ENCODE measurements at places on chromosomes 16 and 17.

DNA sequence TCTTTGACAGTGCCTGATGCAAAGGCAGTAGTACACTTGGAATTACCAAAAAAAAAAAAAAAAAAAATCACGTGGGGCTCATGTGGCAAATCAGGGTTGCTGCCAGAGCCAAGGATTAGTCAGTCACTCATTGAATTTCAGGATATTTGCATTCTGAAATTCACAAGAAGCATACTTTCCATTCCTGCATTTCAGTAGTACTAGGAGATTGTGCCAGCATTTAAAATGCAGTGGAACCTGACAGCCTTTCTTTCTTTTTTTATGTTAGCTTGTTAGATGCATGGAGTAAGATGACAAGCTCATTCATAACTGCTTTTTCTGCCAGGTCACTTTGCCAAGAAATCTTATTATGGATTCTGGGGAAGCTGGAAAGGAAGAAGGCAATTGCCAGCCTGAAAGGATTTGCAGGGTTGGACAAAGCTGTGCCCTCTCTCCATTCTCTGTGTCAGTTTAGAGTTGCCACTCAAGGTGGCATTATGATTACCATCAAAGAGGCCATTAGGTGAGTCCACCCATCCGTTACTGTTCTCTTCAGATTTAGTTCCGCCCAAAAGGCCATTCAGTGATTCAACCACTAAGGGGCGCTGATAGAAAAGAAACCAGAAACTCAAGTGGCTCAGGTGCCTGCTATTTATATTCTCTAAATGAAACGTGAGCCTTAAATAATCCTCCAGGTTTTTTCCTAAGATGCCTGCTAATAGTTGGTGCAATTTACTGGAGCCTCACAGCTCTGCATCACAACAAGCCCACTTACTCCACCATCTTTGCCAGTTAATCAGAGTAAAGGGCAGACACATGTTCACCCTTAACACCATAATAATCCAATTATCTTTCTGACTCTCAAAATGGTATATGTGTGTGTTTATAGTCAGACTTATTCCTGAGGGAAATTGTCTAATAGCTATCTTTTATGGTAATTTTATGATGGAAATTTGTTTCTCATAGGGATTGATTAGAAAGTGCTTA is 59.0 kb downstream of the TANGO6 start:
- no peak for DNase-seq

GRCh38 chr16:54365990-54366634 is 79.5 kb upstream of the IRX3 start:
- DNase-seq: no peak

DNA sequence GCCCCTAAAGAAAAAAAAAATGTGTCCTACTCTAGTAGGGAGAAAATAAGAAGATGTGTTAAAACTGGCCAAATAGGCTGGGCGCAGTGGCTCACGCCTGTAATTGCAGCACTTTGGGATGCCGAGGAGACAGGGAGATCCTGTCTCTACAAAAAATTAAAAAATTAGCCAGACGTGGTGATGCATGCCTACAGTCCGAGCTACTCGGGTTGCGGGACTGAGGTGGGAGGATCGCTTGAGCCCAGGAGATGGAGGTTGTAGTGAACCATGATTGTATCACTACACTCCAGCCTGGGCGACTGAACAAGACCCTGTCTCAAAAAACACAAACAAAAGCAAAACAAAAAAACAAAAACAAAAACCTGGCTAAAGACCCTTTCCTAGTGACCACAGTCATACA is 15.9 kb downstream of the ZFHX3 start:
- no peak for DNase-seq

GRCh38 chr16:69858191-69859104 is 92.7 kb upstream of the CLEC18A start:
- no peak for DNase-seq

DNA sequence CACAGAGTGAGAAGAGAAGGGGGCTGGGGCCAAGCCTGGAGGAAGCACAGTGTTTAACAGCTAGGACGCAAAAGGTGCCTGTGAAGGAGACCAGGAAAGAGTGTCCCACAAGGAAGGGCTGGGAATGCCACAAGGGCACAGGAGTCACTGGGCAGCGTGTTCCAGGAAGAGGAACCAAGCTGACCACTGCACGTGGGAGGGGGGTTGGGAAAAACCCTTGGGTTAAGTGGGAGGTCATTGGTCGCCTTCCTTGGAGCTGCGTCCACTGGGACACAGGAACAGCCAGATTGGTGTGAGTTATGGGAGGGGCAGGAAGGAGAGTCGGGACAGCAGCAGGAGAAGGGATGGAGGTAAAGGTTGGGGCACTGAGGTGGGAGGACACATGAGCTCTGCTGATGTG is 12.9 kb downstream of the TTYH2 start:
- DNase-seq: no peak

DNA sequence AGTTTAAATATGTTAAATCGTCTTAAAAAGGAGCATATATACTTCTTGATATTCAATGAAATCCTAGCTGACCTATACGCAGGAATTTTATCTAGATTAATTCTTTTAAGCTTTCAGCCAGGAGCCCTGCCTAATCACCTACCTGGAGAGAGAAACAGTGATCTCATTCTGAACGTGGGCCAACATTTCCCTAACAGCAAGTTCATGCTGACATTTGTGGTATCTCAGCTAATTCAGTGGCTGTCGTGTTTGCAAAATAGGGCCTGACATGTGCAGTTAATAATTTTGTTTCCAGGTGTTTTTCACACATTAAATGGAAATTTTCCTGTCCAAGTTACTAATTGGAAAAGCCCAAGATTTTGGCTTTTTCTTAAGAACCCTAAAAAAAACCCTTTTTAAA is 17.4 kb downstream of the KRT24 start:
- DNase-seq: no peak

- no peak for DNase-seq
Measured at GRCh38 chr16:61871837-61872777, 164.1 kb downstream of the CDH8 start.

DNA sequence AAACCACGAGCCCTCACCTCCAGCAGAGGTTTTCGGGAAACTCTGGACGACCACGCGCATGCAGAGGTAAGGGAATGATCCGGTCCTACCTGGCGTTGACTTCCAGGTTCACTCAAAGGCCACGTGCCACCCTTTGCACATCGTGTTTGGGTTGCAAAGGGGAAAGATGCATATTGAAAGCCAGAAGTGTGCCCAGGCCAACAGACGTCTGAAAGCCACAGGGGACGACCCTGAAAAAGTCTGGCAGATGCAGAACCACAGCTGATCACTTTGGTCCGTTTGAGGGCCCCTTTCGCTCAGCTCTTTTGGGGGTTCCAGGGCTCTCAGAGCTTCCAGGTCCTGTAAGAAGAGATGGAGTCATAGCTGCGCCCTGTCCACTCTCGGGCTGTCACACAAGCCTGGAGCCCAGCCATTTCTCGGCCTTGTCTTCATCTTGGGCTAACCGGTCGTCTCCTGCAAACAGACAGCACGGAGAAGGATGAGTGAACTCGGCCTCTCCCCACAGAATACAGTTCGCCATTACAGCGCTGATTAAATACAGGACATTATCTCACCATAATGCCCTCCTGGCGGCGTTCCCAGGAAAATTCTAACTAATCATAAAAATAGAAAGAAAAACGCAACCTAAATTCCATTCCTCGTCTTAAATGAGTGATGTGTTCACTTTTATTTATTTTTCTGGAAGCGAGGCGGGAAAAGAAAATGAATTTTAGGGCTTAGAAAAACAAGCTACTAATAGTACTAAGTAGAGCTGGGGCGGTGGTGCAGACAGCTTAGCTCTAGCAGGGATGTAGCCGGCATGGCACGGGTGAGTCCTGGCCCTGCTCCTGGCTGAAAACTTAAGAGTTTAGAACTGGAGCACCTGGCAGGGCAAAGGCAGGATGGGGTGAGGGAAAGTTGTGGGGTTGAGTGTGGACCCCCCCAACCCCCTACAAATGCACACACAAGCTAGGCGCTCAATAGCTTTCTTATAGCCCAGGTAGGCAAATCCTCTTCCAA is 45.5 kb upstream of the ZFHX3 start:
- DNase-seq: no peak

- peak; percentile 26 for DNase-seq
Measured at GRCh38 chr17:59165933-59166342, 10.4 kb downstream of the PRR11 start.

DNA sequence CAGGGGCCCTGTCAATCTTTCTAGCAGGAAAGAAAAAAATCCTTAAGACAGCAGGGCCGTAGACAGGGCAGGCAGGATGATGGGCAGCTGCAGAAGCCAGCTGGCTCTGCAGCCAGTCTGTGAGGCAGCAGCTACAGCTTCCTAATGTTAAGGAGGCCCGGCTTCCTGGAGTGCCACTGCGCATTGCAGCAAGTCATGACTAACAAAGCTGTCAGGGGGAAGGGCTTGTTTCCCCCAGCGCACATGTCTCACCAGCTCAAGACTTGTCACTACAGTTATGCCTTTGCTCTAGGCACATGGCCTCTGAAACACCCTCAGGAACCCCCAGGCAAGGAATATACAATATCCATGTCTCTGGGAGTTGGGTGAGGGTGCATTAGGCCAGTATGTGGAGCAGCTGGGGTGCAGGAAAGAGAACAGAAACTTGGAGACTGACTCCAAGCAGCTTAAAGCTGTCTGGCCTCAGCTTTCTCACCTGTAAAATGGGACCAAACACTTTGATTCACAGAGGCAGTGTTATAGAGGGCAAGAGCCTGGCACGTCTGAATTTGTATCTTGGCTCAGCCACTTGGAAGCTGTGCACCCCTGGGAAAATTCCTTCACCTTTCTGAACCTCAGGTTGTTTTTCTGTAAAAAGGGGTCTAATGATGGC is 220.0 kb downstream of the HAPSTR1 start:
- no peak for DNase-seq

- peak; percentile 65 for DNase-seq
Measured at GRCh38 chr17:50055426-50056216, at the start of gene ITGA3. ITGA3 (plus strand) TSS chr17:50056110; CDS start chr17:50056440, 330 bp downstream.

DNA sequence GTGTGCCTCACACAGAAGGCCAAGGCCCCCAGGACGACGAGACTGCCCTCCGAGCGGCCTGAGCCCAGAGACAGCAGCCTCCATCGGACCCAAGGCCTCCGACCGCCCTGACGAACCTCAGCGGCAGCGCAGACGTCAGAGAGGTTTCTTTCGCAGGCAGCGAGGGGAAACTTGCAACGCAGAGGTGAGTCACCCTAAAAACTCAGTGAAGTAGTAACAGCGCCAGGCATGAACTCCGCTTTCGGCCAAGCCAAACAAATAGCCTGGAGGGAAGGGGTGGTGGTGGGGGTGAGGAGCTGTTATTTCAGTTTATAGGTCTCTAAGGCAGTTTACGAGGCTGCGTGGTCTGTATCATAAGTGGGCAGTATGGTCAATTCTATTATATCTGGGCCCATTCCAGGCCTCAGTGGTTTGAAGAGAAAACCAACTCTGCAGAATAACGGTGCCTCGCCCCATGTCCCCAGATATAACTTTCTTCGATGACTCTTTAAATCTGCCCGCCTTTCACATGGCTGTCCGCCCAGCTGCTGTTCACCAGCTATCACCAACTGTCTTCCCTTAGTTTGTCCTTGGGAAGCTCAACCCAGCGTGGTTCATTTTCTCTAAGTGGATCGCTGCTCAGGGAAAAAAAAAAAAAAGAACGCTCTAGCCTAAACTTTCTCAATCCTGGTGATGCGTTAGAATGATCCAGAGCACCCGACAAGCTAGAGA is 43.5 kb upstream of the FOXF1 start:
- no peak for DNase-seq

GRCh38 chr17:58082341-58082869 is 814 bp upstream of the DYNLL2 start:
- DNase-seq: no peak

DNA sequence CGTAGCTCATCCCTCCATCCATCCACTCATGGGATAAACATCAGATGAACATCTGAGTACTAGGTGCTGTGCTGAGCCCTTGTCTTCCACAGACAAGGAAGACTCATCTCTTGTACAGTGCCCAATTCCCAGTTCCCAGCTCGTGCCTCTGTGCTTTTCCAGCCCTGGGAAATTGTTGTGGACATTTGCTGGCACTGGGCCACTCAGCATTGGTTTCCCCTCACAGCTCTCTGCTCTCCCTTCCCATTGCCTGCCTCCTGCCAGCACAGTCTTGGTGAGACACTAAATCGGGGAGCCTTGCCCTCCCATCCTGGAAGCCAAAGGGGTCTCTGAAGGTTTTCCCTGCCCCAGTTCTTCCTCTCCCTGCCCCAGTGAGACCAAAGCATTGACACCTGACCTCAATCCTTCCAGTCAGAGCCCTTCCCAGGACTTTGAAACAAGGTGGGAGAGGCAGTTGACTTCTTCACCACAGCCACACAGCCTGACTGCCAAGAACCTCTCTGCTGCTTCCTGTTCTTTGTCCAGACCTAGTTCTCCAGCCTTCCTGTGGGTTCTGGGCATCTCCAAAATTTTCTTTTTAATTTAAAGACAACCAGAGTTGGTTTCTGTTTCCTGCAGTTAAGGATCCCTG is 50.2 kb downstream of the WSB1 start:
- DNase-seq: no peak

- no peak for DNase-seq
Measured at GRCh38 chr16:27982184-27982583, 81.3 kb downstream of the GSG1L start.

- DNase-seq: no peak
Measured at GRCh38 chr17:68107373-68107772, 71.8 kb downstream of the KPNA2 start.

DNA sequence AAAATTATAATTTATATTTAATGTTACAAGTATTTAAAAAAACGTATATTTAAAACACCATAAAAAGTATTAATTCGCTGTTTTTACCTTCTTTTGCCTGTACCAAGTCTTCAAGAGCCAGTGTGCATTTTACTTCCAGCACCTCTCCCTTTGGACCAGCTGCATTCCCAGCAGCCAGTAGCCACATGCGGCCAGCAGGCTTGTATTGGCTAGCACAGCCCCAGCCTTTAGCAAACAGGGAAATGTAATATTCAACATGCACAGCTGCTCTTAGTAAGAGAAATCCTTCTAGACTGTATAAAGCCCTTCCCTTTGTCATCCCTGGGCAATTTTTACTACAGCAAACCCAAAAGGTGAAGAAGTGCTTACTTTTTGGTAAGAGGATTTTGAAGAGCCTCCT is 6.6 kb downstream of the DHODH start:
- DNase-seq: no peak

DNA sequence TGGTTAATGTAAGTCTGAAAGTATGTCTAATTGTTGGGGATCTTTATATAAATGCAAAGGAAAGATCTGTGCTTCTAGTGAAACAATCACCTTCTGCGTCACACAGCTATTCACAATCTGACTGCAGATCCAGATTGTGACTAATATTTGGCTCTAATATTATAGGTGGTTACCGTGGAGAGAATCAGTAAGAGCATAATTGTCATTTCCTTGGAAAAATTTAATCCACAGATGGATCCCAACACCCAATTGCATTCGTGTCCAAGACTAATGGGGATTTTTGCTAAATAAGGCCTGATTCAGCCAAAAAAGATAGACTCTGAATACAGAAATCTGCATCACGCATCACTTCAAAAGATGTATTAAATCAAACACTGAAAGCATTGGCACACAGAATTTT is 2.7 kb upstream of the KCNJ2 start:
- DNase-seq: no peak

DNA sequence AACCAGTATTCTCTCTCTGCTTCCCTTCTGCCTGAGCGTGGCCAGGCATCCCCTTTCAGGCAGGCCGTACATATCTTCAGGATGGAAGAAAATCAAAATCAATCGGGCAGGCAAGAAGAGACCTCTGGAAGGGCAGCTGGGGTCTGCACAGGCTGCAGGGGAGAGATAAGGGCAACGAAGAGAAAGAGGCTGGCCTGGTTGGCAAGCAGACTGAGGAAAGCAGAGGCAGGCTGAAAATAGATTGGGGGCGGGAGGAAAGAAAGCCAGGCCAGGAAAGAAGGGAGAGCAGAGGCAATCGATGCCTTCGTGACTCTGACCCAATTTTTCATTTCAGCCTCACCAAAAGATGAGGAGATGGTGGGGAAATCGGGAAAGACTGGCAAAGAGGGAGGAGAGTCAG is 18.1 kb downstream of the PIPOX start:
- DNase-seq: no peak

Data from stimulated activated CD4-positive, alpha-beta T cell treated with anti-CD3 and anti-CD28 coated beads, Interleukin-4, amount 100 ng/mL, for 1 hour (primary cell).